A673 (cell line): ENCODE measurements at places on chromosomes 16 and 17. TPM values are rescaled to one million over a fixed set of nuclear protein-coding genes. Genes with fewer than 3 reads are reported as not detected.

The MFAP4 gene
- 60.9 and 92.7 TPM in 2 replicates for total RNA-seq

The CDYL2 gene
- total RNA-seq, result 0.48 and 0.64 TPM in 2 replicates

The KRT28 gene
- total RNA-seq, result not detected in 2 replicates

The ZNF668 gene
- total RNA-seq, result 16.5 and 19.8 TPM in 2 replicates

The NXPH3 gene
- total RNA-seq, result 0.21 and 0.46 TPM in 2 replicates

GRCh38 chr16:80298676-80299075, 242.1 kb upstream of the DYNLRB2 start:
- H3K27ac ChIP-seq, result no peak overlapping the region

DNA sequence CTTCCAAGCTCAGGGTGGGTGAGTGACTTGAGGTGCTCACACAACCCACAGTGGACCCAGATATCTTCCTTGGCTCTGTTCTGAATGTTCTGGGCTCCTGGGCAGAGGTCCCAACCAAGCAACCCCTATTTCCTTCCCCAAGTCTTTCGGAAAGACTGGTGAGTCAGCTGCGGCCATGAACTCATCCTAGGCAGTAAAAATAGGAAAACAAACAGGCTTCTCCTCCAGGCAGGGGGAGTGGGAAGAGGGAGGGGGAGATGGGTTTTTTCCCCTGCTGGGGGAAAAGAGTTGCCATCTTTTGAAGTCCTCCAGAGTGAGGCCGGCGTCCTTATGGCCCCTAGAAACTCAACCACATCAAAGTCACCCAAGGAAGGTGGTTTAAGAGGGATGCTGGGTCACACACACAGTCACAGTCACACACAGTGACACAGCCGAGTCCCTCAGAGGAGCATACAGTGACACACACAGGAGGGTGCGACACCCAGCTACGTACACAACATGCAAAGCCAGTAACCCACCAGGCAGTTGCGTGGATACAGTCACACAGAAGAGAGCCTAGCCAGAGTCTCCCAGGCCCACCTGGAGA, 16.0 kb upstream of the DLX4 start:
- no peak for DNase-seq
- H3K4me3 ChIP-seq, result no peak overlapping the region
- no peaks in the 10 kb centered on the region for H3K36me3 ChIP-seq

DNA sequence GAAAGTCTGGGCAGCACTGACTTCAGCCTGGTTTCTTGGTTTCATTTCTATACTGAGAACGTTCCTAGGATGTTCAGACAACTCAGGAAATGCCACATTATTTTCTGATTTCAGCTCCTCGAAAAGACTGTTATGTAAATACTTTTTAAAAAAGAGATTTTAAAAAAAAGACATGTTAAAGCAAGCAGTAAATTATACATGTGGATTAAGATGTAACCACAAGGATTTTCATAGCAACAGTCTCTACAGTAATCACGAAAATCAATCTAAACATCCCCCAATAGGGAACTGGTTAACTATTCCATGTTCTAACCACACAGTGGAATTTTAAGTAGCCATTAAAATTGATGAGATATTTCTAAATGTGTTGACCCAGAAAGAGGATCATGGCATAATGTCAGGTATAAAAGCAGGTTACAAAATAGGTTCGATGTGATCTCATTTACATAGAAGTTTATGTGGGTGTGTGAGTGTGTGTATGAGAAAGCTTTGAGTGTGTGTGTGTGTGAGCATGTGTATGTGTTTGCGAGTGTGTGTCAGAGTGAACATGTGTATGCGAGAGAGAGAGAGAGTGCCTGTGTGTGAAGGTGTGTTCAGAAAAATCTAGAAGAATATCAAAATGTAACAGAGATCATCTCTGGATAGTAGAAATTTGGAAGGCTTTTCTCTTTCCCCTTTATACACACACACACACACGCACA, 63.0 kb upstream of the ERCC4 start:
- no peak overlapping the region for H3K4me3 ChIP-seq
- DNase-seq, result no peak
- H3K4me1 ChIP-seq, result no peaks in the 10 kb centered on the region
- H3K27me3 ChIP-seq, result no peaks in the 10 kb centered on the region
- no peaks in the 10 kb centered on the region for H3K36me3 ChIP-seq
- H3K27ac ChIP-seq, result no peak overlapping the region

DNA sequence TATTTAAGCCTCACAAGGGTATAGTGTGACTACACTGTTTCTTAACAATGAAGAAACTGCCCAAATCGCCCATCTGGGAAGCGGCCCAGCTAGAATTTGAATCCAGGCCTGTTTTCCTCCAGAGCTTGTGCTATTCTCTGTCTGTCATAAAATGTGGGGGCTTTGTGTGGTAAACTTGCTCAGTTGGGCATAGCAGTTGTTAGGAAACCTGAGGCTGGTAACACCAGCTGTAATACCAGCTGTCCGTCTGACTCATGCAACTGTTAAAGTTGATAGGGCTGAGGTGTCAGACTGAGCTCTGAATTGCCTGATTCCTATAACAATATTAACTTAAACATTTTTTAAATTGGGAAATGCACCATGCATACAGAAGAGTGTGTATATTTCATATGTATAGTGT, 9.3 kb downstream of the NOD2 start:
- H3K27me3 ChIP-seq, result no peaks in the 10 kb centered on the region
- no peak overlapping the region for H3K4me3 ChIP-seq
- H3K27ac ChIP-seq, result no peak overlapping the region
- no peak for DNase-seq
- H3K36me3 ChIP-seq, result no peaks in the 10 kb centered on the region

- H3K27ac ChIP-seq, result no peak overlapping the region
- no peaks in the 10 kb centered on the region for H3K27me3 ChIP-seq
- no peak overlapping the region for H3K4me3 ChIP-seq
- no peak for DNase-seq
- H3K4me1 ChIP-seq, result no peaks in the 10 kb centered on the region
These were observed 31.9 kb downstream of the ZC3H18 start for GRCh38 chr16:88602091-88602490.

DNA sequence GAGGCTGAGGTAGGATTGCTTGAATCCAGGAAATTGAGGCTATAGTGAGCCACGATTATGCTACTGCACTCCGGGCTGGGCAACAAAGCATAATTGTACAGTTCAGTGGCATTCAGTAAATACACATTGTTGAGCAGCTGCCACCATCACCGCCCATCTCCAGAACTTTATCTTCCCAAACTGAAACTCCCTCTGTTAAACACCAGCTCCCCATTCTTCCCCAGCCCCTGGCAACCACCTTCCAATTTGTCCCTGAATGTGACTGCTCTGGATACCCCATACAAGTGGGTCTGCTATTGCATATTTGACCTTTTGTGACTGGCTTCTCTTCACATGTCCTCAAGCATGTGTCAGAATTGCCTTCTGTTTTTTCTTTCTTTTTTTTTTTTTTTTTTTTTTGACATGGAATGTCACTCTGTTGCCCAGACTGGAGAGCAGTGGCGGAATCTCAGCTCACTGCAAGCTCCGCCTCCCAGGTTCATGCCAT, 2.9 kb downstream of the RPL38 start:
- no peak for DNase-seq
- no peaks in the 10 kb centered on the region for H3K27me3 ChIP-seq
- H3K4me3 ChIP-seq, result no peak overlapping the region
- peaks cover 71% of the 10 kb centered on the region for H3K36me3 ChIP-seq

DNA sequence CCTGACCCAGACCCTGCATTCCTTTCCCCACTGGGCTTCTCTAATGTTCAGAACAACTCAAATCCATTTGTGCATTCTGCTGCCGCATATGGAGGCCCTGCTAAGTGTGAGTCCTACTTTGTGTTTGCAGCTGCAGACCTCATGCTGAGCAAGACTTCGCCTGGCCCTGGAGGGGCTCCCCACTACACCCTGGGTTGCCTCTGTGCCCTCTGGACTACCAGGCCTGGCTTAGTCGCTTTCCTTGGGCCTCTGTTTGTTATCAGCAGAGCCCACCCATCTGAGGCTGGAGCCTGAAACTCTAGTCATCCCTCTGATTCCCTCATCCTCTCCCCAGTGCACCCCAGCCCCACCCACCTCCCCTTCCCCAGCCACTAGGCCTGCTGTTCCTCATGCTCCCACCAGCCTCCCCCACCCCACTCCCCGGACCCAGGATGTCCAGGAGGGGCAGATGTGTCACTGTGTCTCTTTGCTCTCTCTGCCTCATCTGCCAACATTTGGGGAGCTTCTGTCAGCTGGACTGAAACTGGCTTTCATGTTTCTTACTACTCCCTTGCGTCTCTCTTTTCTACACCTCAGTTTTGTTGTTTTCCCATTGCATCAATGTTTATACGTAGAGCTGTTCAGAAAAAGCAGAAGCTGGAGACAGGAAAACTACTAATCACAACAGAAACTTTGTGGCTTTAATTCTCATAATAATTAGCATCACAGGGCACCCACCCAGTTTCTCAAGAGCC, 17.9 kb upstream of the CD300E start:
- no peaks in the 10 kb centered on the region for H3K36me3 ChIP-seq
- no peak for DNase-seq
- H3K4me3 ChIP-seq, result no peak overlapping the region
- peaks cover 16% of the 10 kb centered on the region for H3K27me3 ChIP-seq

DNA sequence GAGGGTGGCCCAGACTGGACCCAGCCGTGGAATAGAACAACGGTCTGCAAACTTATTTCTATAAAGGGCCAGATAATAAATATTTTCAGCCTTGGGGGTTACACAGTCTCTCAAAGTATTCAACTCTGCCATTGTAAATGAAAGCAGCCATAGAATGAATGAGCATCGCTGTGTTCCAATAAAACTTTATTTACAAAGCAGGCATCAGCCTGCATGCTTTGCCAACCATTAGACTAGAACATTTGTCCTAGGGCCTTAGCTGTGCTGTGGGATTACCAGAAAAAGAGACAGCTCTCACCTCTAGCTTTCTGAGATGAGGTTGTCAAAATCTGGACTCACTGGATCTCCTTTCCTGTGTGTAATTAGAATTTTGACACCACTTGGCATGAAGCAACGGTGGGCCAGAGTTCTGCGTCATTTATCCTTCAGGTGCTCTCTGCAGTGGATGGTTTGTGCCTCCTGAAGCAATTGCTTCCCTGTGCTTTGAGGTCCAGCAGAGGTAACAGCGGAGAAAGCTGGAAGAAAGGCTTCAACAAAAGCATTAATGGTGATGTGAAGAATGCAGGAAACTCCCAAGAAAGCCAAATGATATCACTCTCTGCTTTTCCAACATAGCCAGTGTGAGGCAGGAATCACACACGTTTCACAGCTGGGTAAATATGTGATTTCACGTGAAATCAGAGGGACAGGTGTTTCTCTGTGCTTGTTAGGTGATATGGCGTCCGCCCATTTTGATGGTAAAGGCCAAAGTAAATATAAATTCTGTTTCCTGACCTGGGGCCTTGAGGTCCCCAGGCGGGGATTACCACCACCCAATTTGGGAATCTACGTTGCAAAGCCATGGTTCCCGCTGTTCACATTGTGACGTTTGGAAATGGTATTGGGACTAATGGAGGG, 148.4 kb downstream of the PITPNC1 start:
- no peaks in the 10 kb centered on the region for H3K4me1 ChIP-seq
- no peak overlapping the region for H3K4me3 ChIP-seq
- no peaks in the 10 kb centered on the region for H3K36me3 ChIP-seq
- H3K27ac ChIP-seq, result no peak overlapping the region
- no peaks in the 10 kb centered on the region for H3K27me3 ChIP-seq

DNA sequence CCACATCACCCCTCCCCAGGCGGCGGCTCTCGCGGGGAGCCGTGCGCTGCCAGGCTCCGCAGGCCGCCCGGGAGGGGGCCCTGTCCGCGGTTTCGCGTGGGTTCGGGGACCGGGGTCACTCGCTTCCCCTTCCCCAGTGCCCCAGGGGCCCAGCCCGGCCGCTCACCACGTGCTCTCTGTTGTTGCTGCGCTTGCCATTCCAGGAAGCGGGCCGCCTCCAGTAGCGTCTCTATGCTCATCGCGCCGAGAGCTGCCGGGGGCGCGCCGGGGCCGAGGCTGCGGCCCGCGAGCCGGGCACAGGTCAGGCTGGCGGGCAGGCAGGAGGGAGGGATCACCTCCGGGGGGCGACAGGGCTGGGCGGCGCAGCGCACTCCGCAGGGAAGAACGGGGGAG, 390 bp downstream of the MNT start:
- peak; percentile 69 for DNase-seq
- peaks cover 72% of the 10 kb centered on the region for H3K4me1 ChIP-seq
- no peaks in the 10 kb centered on the region for H3K36me3 ChIP-seq

DNA sequence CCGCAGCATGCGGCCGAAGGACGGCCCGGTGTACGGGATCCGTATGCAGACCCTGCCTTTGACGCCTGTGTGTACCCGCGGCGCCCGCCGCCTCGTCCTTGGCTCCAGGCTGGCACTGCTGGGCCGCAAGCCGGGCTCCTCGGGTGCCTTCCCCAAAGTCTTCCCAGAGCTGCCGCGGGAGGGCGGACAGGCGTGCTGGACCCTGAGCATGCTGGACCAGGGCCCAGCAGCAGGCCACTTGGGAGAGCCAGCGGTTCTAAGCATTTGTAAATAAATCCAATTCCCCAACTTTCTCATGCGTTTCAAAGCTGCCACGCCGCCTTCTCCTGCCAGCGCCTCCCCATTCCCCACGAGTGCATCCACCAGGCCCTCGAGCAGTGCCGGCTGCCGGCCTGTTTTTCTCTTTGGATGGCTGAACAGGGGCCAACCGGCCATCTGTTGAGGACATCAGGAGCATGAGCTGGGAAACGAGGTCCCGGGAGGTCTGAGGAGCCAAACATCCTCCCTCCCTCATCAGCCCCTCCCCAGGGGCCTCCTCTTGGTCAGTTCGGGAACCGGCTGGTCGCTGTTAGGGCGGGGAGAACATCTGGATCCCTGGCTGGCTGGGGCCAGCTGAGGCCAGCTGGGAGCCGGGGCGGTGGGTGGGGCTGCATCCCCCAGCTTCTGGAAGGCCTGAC, 20.5 kb upstream of the PABPN1L start:
- no peak for DNase-seq
- H3K4me1 ChIP-seq, result peaks cover 6% of the 10 kb centered on the region

DNA sequence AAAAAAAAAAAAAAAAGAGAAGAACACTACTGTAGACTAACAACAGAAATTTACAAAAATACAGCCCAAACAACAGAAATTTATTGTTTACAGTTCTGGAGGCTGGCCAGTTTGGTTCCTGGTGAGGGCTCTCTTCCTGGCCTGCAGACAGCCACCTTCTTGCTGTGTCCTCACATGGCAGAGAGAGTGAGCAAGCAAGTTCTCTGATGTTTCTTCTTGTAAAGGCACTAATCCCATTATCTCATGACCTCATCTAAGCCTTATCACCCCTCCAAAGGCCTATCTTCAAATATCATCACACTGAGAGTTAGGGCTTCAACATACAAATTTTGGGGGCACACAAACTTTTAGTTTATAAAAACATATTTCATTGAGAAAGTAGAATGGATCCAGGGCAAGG, 7.3 kb downstream of the ARSG start:
- H3K27ac ChIP-seq, result no peak overlapping the region
- DNase-seq, result no peak
- H3K27me3 ChIP-seq, result no peaks in the 10 kb centered on the region
- no peaks in the 10 kb centered on the region for H3K36me3 ChIP-seq
- no peak overlapping the region for H3K4me3 ChIP-seq
- H3K4me1 ChIP-seq, result no peaks in the 10 kb centered on the region

DNA sequence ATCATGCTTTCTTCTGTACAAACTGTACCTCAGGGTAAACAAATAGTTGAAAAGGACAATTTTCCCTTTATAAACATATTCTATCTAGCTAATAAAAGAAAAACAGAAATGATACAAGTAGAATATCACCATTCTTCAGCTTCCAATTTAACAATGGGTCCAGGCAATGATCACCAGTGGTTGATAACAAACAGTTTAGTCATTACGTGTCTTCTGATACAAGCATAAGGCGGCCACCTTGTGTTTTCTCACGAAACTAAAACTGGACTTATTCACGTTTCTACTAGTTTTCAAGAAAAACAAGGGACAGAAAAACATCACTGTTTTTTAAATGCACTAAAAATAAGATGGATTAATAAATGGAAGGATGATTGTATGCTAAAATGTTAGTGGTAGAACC, 58.3 kb downstream of the STH start:
- H3K27me3 ChIP-seq, result no peaks in the 10 kb centered on the region
- H3K27ac ChIP-seq, result no peak overlapping the region
- no peaks in the 10 kb centered on the region for H3K4me1 ChIP-seq
